ENCODE measurements at places on chromosomes 13 and 19. TPM values are rescaled to one million over a fixed set of nuclear protein-coding genes. Genes with fewer than 3 reads are reported as not detected.
A peak's percentile ranks its signal among the peaks of the same experiment; 100 is the strongest.

Gene FCHO1
- 0.80 TPM for total RNA-seq

Gene DACT3
- total RNA-seq: 1.7 TPM

Gene POU2F2
- total RNA-seq: not detected

Gene VSTM2B
- not detected for total RNA-seq

Gene CDX2
- total RNA-seq: not detected

Gene DENND1C
- total RNA-seq: not detected

Gene CEBPA
- total RNA-seq: 0.17 TPM

Gene ANGPTL8
- total RNA-seq: not detected

Gene ZNF528
- total RNA-seq: 14.7 TPM

DNA sequence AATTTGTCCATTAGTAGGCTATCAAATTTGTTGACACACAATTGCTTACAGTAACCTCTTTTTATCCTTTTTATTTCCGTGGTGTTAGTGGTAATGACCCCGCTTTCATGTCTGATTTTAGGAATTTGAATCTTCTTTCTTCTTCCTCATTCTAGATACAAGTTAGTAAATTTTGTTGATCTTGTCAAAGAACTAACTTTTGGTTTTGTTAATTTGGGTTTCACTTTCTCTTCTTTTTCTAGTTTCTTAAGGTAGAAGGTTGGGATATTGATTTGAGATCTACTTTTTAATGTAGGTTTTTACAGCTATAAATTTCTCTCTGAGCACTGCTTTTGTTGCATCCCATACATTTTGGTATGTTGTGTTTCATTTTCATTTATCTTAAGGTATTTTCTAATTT is 53.3 kb upstream of the SLC7A1 start:
- no peak for DNase-seq

DNA sequence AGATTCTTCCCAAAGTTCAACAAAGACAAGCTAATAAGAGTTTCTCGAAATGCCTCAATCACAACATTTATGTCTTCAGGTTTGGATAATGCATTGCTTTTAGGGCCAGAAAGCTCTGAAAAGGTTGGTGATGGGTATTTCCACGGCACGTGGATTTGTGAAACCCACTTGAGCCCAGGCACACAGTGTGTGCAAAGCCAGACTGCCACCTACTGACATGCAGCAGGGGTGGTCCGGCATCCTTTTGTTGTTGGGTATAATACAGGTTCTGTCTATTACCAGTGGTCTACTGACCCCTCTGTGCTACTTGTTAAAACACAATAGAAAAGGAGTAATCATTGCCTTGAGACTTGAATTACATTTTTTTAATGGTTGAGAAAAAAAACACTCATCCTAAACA is 225.6 kb downstream of the RAP2A start:
- DNase-seq: peak; percentile 3

- DNase-seq: no peak
Measured at GRCh38 chr13:31786011-31786410, 46.7 kb downstream of the RXFP2 start.

GRCh38 chr19:28424662-28425045 is 788.3 kb downstream of the UQCRFS1 start:
- no peak for DNase-seq

GRCh38 chr13:74246487-74246886 is 112.3 kb upstream of the KLF12 start:
- DNase-seq: peak; percentile 45

DNA sequence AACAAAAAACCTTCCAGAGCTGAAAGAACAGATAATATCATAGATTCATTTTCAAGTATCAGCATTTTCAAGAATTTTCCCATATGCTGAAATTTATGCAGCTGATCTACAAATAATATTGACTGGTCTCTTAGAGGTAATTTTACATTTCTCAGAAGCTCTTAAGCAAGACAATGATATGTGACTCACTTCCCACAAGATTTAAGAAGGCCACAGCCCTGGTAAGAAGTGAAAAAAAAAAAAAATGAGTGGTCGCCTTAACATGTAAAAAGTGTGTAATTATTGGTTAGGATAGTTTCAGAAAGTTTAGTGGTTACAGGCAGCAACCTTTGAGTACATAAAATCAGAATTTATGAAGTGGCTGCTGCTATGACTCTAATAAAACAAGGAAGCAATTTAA is 54.5 kb downstream of the NUFIP1 start:
- peak; percentile 74 for DNase-seq

- peak; percentile 59 for DNase-seq
Measured at GRCh38 chr19:1025960-1026782, at the start of gene CNN2. CNN2 (plus strand) TSS chr19:1026608; CDS start chr19:1026662, 54 bp downstream.

GRCh38 chr13:23876265-23876664 is 12.9 kb downstream of the MIPEP start:
- DNase-seq: no peak

DNA sequence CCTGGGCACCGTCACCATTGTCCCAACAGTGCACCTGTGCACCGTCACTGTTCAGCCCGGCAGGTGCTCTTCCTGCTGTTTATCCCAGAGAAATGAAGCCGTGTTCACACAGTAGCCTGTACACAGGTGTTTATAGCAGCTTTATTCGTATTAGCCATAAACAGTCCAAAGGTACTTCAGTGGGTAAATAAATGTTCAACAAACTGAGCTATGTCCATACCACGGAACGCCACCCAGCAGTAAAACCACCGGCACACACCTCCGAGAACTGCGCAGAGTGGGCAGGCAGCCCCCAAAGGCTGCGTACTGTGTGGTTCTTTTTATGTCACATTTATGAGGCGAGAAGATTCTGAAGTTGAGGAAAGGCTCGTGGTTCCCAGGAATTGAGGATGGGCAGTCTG is 44.9 kb upstream of the DCUN1D2 start:
- no peak for DNase-seq

GRCh38 chr13:100613031-100613430 is 24.4 kb upstream of the GGACT start:
- DNase-seq: no peak

DNA sequence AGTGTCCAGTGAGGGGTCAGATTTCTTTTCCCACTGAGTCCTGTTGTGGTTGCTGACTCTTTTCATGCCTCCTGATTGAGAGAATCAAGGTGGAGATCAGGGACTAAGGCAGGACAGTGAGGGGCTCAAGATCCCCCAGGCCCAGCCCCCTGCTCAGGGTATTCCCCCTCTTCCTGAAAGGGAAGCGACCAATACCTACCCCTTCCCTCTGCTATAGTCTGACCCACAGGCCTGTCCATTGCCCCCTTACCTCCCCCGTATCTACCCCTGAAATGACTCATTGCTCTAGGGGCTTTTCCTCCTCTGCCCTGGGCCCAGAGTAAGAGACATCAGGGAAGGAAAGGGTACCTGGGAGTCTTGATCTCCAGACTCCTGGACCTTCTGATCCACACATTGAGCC is 1320.5 kb downstream of the UQCRFS1 start:
- no peak for DNase-seq

Data from LHCN-M2 (cell line).